Activated CD8-positive, alpha-beta memory T cell treated with anti-CD3 and anti-CD28 coated beads, Interleukin-2, amount 50 U/mL, for 4 hours (primary cell): ENCODE measurements at places on chromosomes 5 and 9.

GRCh38 chr5:92313385-92313784, 930.3 kb upstream of the ARRDC3 start:
- no peak for DNase-seq

DNA sequence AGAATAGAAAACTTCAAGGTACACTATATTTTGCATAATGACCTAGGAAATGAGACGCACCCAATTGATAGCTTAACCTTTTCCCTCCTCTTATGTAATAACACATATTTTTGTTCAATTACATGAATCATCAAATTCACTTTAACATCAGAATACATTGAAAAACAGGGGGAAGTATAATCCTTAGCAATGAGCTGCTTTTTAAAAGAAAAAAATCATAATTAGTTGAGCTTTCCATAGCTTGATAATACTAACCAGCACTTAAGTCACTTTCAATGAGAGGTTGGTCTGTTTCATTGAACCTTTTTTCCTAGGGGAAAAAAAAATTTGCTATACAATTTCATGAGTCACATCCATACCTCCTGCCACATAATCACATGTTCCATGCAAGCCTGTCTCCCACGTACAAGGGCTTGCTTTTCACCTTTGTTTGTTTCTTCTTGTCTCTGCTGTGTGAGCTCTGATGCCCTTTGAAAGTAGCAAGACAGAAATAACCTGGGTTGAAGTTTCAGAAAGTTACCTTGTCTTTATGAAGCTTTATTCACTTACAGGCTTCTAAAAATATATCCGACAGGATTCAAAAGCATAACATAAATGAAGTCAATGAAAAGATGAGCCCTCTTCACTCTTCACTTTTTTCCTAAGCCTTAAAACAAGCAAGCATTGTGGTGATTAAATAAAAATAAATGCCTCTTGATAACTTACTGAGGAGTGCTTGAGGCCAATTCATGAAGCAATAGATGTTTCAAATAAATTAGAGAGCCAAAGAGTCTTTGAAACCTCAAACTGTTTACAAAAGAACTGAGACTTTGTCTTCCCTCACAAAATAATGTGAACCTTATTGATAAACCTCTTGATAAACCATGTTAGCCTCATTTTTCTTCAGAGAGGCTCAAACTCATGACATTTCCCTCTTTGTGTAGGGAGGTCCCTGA, 108.5 kb downstream of the FEM1C start:
- no peak for DNase-seq

DNA sequence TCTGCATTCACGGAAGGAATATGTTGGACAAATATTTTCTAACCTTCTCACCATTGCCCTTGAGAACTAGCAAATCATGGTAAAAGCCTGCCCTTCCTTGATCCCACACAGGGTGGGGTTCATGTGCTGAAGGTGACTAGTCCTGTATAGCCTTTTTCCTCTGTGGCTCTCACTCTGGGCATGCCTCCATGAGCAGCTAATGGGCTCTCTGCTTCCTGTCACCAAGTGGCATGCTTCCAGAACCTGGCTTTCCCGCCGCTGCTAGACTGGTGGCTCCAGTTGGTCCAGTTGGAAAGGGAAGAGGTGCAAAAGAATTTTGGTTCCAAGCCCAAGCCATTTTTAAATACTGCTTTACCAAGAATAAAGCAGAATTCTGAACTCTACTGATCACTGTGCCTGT, 35.5 kb downstream of the FBXO10 start:
- no peak for DNase-seq

- DNase-seq = no peak
Observed at GRCh38 chr5:152686931-152687330, 281.9 kb upstream of the NMUR2 start.

GRCh38 chr5:107472620-107473064, 198.1 kb downstream of the EFNA5 start:
- DNase-seq = no peak

DNA sequence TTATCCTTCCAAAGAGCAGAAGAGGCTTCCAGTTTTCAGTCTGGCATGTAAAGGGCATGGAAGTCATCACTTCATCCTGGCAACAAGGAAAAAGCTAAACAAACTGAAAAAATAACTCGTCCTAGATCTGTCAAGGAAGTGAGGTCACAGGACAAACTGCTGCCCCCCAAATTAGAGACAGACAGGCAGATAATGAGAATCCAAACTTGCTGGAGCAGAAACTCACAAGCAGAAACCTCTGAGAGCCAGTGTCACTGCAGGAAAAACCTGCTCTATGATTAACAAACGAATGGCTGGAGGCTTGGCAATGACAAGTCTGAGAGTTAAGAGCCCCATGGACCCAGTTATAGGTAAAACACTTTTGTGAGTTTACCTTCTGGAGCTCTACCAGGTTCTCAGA, 18.9 kb upstream of the MLANA start:
- no peak for DNase-seq

DNA sequence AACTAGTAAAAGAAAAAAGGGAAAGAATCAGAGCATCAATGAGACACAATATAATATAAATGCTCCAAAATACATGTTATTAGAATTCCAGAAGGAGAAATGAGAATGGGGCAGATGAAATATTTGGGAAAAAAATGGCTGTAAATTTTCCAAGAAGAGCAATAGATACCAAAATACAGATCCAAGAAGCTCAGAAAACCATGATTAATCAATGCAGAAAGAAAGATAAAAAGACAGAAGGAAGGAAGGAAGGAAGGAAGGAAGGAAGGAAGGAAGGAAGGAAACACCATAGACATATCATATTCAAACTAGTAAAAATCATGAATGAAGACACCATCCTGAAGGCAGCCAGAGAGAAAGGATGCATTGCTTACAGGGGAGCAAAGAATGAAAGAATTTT, 920.9 kb downstream of the EFNA5 start:
- DNase-seq = no peak

- no peak for DNase-seq
Observed at GRCh38 chr5:171162165-171162564, 146.9 kb upstream of the TLX3 start.

- DNase-seq = no peak
Observed at GRCh38 chr5:14778792-14779070, 92.8 kb downstream of the ANKH start.

DNA sequence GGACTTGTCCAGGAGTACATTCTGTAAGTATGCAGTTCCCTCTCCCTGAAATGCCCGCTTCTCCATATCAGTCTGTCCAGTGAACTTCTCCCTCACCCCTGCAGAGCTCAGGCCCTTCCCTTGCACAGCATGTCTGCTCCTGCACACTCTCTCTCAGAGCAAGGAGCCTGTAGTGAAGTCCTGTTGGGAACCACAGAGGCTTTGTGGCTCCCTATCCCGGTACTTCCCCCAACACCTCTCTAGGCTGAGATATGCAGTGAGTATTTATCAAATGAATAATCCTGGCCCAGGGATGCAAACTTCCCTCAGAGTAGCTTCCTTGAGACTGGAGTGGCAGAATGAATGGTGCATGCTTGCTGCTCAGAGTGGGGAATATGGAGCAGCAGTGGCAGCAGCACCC, 48.8 kb downstream of the POC5 start:
- DNase-seq = no peak

DNA sequence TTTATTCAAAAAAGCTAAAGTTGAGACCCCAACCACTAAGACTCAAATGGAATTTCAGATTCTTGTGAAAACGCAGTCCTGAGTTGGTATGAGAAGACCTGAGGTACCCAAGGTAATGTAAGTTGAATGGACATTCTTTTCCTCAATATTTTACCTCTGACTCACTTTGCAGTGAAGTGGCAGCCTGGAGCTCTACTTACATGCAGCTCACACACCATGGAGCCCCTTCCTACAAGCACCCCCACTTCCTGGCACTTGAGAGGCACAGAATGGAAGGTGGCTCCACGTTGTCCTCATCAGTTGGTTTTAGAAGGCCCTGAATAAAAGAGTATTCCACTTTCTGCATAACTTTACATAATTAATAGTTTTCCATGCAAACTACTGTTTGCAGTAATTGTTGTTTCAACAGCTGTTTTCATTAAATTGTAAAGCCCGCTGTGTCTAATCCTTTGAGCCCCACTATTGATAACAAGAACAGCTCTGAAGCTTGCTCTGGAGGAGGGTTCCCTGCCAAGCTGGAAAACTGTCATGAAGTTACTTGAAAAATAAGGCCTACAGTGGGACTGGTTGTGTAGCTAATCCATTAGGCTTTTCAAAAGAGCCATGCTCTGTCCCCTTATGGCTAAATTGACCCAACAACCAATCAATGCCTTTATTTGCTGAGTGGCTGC, 102.2 kb upstream of the SPATA31D4 start:
- no peak for DNase-seq

GRCh38 chr5:33903118-33903517, 11.3 kb upstream of the ADAMTS12 start:
- no peak for DNase-seq

DNA sequence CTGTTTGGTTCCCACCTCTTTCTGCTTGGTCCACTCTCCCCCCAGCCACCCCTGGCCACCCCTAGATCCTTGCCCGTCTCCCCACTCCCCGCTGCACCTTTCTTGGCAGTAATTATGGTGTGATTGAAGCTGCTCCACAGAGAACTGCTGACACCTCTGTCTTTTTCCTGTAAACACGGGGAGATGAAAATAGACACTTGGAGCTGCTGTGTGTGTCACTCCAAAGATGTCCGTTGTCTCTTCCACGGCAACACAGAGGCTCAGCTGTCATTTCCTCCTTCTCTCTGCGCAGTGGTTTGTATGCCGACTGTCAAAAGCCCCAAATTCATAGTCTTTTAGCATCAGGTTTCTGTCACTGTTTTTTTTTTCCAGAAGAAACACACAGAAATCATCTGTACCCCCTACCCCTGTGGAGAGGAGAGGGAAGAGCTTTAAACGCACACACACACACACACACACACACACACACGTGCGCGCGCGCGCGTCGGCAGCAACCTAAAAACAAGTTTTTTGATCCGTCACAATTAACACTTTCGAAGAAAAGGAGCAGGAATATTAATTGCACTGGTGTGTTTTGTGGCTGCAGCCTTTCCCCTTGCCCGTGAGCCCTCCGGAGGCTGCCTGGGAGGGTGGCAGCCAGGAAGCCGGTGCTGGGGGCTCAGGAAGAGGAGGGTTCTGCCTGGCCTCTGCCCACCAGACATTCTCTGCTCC, 39.8 kb downstream of the ASS1 start:
- no peak for DNase-seq

GRCh38 chr9:88533951-88534455, 975 bp upstream of the NXNL2 start:
- DNase-seq = no peak

GRCh38 chr5:72619677-72620076, 112.5 kb upstream of the ZNF366 start:
- DNase-seq = no peak

GRCh38 chr5:42517164-42517563, 93.9 kb downstream of the GHR start:
- DNase-seq = no peak

DNA sequence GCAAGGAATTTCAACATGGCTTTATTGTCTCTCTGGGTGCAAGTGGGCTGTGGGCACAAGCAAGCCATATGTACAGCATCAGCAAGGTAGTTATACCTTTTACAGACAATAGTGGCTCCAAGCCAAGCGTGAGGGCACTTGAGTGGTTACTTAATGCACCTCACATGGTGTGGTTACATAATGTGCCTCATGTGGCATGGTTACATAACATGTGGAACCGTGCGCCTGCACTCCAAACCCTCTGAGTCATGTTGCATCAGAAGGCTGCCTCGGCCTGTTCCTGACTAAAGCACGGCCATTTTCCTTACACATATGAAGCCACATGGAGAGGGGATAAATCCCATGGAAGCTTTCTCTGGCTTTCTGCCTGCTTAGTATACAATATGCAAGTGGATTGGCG, 150.9 kb downstream of the OSTF1 start:
- no peak for DNase-seq
